NCI-H1048 (cell line): ENCODE measurements at places on chromosomes 7 and 10.

- DNase-seq, result no peak
These were observed 52.5 kb downstream of the PROSER2 start for GRCh38 chr10:11875494-11876281.

GRCh38 chr7:37686556-37687345 is 3.2 kb downstream of the GPR141 start:
- DNase-seq, result no peak

DNA sequence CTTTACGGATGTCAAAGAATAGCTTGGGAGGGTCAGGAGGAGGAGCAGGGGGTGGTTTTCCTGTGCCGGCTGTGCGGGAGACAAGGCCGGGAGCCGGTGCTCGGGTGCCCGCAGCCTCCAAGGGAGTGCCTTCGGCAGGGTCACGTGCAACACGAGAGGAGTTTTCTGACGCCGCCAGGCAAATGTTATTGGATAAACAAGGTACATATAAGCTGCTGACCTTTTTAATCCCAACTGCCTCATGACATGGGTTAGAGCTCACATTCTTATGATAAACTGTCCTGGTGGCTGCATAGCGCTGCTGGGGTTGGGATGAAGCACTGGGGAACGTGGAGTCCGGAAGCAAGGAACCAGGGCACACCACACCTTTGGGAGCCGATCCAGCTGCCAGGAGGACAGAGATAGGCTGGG is 124.8 kb upstream of the PDLIM1 start:
- no peak for DNase-seq

GRCh38 chr10:95289921-95290421 is 832 bp downstream of the PDLIM1 start:
- DNase-seq, result no peak

DNA sequence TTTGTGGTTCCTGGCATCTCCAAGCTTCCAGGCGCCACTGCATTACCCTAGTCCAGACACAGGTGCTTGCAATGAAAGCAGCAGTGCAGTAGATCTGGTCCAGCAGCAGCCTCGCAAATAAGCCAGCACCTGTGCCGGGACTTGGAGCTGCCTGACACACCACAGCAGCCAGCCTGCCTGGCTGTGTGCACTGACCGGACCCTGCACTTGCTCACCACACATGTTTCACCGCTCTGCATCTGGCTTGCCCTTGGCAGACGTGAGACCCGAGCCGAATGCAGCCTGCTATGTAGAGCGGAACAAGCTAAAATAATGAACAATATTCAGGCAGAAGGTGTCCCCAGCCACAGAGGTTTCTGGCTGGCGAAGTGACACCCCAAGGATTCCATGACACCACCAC is 123.6 kb upstream of the POM121L12 start:
- DNase-seq, result no peak

GRCh38 chr7:64992971-64993370 is 2.1 kb upstream of the ZNF117 start:
- no peak for DNase-seq

- DNase-seq, result no peak
These were observed 48.4 kb downstream of the SEPTIN7 start for GRCh38 chr7:35849158-35849831.

- DNase-seq, result peak; percentile 68
These were observed 264.1 kb downstream of the OTUD1 start for GRCh38 chr10:23702977-23703414.

GRCh38 chr7:80500325-80500724 is 11.5 kb downstream of the GNAT3 start:
- DNase-seq, result no peak

DNA sequence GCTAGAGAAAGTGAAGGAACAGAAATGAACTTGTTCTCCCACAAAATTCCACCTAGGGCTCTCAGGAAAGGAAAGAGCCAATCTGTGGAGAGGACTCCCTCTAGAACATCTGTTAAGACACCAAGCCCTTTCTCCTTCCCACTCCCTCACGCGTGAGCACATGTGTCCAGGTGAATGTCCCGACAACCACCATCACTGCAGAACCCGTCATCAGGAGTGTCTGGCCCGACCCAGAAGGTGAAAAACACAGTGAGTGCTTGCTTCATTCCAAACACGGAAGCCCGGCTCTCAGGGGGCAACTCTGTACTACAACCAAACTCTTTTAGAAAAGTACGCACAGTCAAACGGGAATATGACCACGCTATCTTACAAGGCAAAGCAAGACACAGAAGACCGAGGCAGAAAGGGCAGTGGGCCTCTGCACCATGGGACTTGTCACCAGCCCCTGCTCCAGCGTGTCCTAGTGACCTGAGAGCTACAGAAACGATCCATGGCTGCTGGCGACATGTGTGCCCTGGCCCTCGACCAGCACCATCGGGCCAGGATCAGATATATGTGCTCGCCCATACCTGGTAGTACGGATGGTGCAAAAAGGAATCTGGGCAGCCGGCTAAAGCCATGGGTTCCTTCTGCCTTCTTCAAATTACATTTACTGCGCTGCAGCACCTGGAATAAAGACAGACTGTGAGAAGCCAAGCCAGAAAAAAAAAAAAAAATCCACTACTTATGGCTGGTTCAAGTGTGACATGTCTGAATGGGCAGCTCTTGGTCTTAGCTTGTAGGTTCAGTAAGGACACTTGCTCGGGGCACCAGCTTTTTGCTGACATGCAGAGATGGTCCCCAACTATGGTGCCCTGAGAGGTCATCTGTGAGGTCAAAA is 50.8 kb downstream of the GRB10 start:
- DNase-seq, result no peak

DNA sequence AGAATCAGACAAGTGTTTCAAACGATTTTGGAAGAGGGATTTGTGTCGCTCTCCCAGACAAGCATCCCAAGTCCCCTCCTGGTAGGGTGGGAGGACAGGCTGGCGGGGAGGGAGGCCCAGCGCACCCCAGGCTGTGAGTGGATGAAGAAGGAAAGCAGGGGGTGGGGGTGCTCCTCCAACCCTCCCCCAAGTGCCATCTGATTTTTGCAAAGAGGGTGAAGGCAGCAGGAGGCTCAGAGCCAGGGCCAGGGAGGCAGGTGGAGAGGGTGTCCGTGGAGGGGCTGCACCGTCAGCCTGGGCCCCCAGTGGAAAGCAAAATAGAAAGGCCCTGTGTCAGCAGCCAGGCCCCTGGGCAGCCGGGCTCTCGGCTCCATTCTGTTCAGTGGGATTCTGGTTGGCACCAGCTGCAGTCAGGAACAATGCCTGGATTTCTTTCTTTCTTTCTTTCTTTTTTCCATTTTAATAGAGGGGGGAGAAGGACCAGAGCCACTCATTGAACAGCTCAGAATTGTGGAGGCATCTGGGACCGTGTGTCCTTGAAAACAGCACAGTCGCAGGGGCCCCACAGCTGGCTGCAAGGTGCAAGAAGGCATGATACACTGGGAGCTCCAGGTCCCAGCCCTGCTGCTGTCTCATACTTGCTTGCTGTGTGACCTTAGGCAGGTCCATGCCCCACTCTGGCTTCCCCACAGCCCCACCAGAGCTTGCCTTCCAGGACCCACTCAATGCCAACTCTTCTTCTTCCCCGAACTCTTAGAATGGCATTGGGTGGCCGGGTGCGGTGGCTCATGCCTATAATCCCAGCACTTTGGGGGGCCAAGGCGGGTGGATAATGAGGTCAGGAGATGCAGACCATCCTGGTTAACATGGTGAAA is 7.1 kb upstream of the ZMIZ1 start:
- DNase-seq, result no peak
